ENCODE measurements at places on chromosomes 12 and 14. TPM values are rescaled to one million over a fixed set of nuclear protein-coding genes. Genes with fewer than 3 reads are reported as not detected.

INSM2 gene
- total RNA-seq, result not detected

- peak; percentile 33 for DNase-seq
These were observed 37.7 kb downstream of the NEUROD4 start for GRCh38 chr12:55057481-55057880.

EGLN3 gene
- 2.1 TPM for total RNA-seq

DNA sequence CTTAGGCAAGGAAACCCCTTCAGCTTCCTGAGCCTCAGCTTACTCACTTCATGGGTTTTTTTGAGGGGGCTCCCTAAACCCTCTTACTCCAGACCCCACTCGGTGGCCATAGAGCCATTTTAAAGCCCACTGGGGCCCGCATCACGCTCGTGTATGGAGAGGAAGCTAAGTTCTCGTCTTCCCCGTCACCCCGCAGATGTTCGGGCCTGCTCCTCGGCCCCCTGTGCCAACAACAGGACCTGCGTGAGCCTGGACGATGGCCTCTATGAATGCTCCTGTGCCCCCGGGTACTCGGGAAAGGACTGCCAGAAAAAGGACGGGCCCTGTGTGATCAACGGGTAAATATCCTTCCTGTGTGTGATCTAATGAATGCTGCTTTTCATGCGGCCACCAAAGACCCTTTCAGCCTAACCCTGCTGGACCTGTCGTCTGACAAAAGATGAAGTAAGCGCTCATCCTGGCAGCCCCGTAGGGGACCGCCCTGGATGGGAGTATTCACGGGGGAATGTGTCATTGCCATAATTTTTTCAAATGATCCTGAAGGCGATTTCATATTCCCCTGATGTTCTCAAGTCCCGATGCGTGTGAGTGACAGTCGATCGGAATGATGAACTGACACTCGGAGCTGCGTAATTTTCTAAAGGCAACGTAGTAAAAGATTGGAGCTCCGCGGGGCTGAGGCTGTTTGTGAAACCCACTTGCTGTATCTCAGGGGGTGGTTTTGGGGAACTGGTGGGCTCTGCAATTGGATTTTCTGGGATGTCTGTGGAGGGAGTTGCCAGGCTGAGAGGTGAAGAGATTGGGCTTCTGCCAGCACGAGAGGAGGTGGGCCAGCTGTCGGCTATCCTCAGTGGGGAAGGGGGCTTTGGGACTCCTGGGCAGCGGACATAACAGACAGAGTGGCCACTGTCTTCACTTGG, 5.4 kb downstream of the DLK1 start:
- no peak for DNase-seq

GRCh38 chr14:54566410-54567223, at the start of gene SAMD4A:
Gene SAMD4A (plus strand): TSS chr14:54567128. CDS start chr14:54567917, 789 bp downstream.
- peak; percentile 88 for DNase-seq

VEZT gene
- total RNA-seq, result 96.7 TPM

DNA sequence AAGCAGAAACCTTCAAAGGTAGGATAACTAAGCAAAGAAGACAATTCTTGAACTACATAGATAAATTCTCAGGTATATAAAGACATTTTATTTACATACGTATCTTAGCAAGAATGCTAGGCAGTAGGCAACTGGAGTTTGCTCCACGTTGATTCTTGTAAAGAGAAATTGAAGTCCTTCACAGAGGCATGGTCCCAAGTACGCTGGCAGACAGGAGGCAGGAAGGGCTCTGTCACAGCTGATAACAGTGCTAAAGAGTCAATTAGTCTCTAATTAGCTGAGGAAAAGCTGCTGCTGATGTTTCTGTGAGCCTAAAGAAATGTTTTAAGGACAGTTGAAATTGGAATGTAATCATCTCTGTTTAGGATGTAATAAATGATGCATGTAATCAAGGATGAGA, 146.8 kb downstream of the METTL25 start:
- DNase-seq, result no peak

- DNase-seq, result no peak
These were observed 77.7 kb downstream of the PPP2R5C start for GRCh38 chr14:101839236-101839635.

DNA sequence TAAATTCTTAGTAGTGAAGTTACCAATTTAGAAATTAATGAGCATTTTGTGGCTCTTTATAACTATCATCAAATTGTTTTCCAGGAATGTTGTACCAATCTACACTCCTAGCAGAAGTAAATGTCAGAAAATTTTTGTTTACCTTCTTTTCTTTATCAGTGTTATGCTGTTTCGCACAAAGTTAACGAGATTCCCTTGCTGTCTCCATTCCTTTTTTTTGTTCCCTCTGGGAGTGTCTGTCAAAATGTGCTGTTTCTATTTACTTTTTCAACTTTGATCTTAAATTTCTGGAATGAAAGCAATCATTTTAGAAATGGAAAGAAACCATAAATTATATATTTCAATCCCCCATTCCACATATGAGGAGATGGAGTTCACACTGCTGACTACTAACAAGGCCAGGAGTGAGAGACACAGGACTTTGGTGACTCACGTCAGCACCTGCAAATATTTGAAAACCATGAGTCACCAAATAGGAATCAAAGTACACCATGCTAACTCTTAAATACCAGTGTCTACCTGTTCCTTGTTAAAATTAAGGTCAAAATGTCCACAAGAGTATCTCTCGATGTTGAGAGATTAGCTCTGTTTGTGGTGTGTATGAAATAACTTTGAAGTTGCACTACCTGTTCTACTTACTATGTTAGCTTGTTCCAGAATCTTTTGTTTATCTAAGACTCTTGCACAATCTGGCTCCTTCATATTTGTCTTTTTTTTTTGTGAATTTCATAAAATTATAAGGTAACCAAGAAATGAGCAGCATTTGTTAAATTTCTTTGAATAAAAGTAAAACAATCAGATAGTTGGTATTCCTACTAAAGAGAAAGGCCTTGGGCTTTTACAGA, 106.0 kb downstream of the RMST start:
- DNase-seq, result no peak

TMCC3 gene
- total RNA-seq, result 27.8 TPM

DNA sequence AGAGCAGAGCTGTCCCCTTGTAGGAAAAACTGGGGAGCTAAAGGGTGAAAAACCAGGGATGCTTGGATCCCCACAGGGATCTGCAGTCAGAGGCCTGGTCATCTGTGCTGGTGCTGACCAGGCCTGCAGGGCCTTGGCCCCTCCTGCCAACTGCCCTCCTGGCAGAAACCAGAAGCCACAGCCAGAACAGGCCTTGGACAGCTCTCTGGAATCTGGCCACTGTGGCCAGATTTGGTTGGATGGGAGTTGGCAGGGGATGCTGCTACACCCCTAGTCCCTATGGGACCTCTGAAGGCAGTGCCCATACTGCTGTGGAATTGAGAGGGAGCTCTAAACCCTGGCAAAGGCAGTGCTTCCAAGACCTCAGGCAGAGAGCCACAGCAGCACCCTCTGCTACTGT, 9.2 kb upstream of the GPX2 start:
- no peak for DNase-seq

GRCh38 chr12:48814262-48815125, 3.8 kb upstream of the CACNB3 start:
- peak; percentile 86 for DNase-seq

All from dermis blood vessel endothelial cell (primary cell).